ENCODE measurements at places on chromosomes 4 and X.
A peak's percentile ranks its signal among the peaks of the same experiment; 100 is the strongest.

GRCh38 chr4:121073672-121074381 is 1.5 kb upstream of the NDNF start:
- DNase-seq = no peak

GRCh38 chr4:96744676-96745075 is 904.8 kb downstream of the PDHA2 start:
- no peak for DNase-seq

- no peak for DNase-seq
Observed at GRCh38 chr4:25560605-25561004, 95.0 kb upstream of the SLC34A2 start.

DNA sequence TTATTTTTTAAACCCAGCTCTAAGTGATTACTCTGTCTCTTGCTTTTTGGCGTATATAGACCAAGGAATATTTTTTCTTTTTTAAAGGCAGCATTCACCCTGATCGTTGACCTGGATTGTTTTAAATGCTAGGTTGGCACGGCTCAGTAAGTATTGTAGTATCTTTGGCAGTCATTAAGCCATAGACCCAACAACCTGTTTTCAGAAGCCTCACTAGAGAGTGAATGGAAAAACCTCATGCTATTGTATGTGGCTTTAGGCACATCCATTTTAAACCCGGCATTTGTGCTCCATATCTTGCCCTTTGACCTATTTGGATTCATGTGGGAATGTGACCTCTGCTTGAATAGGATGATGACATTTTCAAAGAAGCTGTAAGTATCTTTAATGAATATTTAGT is 183.9 kb downstream of the SNCA start:
- DNase-seq = no peak

- no peak for DNase-seq
Observed at GRCh38 chr4:188613976-188614375, 474.7 kb downstream of the TRIML1 start.

- DNase-seq = no peak
Observed at GRCh38 chr4:41135801-41136200, 78.5 kb downstream of the APBB2 start.

GRCh38 chr4:30839583-30840520 is 119.7 kb downstream of the PCDH7 start:
- DNase-seq = peak; percentile 79

DNA sequence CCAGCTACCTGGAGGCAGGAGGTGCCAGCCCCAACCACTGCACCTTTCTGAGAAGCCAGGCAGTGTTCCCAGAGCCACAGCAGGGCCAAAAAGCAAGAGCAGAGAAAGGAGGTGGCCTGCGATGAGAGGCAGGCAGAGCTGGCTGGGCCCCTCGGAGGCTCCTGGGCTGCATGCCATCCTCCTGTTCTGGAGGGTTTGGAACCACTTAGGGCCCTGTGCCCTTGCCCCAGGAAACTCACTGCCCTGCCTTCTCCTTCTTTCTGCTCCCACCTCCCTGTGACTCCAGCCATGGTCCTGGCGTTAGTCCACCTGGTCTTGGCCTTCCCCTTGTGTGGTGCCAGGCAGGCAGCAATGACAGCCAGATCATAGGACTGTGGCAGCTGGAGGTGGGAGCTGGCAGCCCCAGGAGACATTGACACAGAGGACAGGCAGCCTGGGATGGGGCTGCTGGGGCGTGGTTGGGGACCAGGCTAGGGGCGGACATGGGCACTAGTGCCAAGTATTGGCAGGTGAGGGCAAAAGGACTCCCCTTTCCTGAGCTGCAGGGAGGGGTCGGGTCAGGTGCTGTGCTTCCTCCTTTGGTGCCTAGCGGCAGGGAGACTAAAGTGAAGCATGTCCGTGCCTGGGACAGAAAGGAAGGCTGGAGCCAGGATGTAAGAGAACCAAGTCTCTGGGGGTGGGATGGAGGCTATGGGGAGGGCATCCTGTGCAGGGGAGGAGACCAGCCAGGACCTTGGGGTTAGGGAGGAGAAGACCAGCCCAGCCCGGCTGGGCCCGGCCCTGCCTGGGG is 1.4 kb downstream of the APLN start:
- no peak for DNase-seq

DNA sequence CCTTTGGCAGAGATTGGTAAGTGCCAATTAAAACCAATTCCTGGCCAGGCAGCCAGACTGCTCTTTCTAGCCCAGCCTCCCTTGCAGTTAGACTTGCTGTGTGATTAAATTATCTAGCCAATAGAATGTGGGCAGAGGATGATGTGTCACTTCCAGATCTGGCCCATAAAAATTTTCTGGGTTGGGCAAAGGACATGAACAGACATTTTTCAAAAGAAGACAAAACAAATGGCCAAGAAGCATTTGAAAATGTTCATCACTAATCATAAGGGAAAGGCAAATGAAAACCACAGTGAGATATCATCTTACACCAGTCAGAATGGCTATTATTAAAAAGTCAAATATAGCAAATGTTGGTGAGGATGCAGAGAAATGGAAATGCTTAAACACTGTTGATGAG is 71.4 kb upstream of the STIM2 start:
- no peak for DNase-seq

DNA sequence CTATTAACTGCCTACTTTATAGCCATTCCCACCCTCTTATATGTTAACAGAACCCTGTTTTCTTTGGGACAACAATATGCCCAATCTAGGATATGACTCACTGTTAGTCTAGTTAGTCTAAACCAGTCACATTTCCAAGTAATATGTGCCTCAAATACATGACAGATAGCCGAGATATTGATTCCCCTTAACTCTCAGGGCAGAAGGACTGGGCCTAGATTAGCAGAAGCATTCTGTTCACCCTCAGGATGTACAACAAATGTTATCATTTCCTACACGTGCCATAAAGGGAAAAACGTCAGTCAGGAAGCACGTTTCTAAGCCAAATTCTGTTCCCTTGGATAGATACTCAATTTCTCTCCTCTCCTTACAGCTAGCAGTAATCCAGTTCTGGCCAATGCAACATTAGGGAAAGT is 114.1 kb downstream of the SLC10A7 start:
- no peak for DNase-seq

GRCh38 chr4:173124209-173124865 is 44.3 kb upstream of the GALNT7 start:
- DNase-seq = no peak

- DNase-seq = peak; percentile 4
Observed at GRCh38 chr4:2135083-2135482, 76.0 kb downstream of the NAT8L start.

- DNase-seq = no peak
Observed at GRCh38 chr4:168570466-168570865, 73.6 kb downstream of the PALLD start.

DNA sequence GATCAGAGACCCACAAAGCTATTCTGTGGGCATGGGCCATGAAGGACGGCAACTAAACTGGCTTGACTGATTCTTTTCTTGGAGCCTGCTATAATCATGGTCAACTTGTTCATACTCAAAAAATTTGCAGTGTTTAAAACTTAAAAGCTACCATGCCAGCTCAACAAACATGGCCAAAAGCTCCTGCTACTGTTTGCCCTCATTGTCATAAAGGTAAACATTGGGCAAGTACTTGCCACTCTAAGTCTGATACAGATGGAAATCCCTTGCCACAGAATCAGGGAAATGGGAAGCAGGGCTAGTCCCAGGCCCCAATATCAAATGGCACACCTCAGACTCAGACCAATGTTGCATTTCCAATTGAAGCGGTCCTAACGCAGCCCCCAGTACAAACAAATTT is 20.4 kb downstream of the UGT2B11 start:
- DNase-seq = no peak

- DNase-seq = no peak
Observed at GRCh38 chrX:47697181-47697580, 38.2 kb upstream of the UXT start.

GRCh38 chr4:105474099-105474518 is 247 bp upstream of the PPA2 start:
- no peak for DNase-seq

DNA sequence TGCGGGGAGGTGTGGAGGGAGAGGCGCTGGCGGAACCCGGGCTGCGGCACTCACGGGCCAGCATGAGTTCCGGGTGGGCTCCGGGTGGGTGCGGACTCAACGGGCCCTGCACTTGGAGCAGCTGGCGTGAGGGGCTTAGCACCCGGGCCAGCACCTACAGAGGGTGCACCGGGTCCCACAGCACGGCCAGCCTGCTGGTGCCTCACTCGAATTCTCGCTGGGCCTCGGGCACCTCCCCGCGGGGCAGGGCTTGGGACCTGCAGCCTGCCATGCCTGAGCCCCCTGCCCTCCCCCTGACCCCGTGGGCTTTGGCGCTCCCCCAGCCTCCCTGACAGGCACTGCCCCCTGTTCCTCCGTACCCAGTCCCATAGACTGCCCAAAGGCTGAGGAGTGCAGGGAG is 10.8 kb upstream of the CAMK2D start:
- DNase-seq = no peak
